ENCODE measurements at places on chromosomes 13 and 19.

- no peak for DNase-seq
Measured at GRCh38 chr13:112723771-112724170, 33.9 kb downstream of the ATP11A start.

- no peak for DNase-seq
Measured at GRCh38 chr13:52950436-52950956, 78.1 kb upstream of the OLFM4 start.

DNA sequence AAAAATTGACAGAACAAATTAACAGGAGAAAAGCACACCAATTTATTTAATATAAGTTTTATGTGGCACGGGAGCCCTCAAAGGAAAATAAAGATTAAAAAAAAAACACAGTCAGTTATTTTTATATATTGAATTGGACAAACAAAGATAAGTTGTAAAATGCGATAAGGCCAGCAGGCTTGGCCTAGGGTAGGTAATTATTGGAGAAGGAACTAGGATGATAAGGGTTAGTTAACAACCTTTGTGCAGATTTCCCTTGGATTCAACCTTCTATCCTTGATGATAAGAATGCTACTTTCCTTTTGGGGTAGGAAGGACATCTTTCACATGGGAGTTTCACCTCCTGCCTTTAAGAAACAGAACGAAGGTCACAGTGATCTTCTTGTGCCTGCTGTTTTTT is 252.8 kb downstream of the SHISA2 start:
- no peak for DNase-seq

- DNase-seq, result peak; percentile 23
Measured at GRCh38 chr13:24709186-24709913, 29.1 kb downstream of the ATP12A start.

DNA sequence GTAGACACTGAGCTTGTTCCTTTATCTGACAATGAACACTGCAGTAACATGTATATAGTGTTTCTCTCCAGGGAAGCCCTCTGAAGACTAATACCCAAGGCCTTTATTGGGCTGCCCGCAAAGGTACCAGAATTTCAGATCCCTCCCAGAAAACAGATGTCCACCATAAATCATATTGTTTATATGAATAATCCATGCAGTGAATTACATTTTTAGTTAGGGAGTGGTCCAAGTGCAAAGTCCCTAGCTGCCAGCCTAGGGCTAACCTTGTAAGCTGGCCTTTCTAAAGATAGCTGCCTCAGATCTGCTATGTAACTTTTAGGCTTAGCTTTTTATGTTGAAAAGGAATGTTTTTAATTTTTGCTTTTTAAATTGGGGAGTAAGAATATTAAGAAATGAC is 44.7 kb downstream of the TDRD3 start:
- DNase-seq, result no peak

DNA sequence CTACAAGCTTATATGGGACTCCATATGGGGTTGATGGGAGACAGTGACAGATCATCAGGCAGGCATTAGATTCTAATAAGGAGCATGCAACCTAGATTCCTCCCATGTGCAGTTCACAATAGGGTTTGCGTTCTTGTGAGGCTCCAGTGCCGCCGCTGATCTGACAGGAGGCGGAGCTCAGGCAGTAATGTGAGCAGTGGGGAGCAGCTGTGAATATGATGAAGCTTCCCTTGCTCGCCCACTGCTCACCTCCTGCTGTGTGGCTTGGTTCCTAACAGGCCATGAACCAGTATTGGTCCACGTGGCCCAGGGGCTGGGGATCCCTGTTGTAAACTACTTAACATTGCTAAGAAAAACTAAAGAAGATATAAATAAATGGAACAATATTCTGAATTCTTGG is 378.4 kb downstream of the KCNRG start:
- DNase-seq, result no peak

- no peak for DNase-seq
Measured at GRCh38 chr19:14072535-14073260, at the start of gene MISP3. MISP3 (plus strand) TSS chr19:14072786; CDS start chr19:14073310, 524 bp downstream.

GRCh38 chr13:99015606-99016490 is 38.0 kb upstream of the DOCK9 start:
- DNase-seq, result no peak

GRCh38 chr13:64471916-64472315 is 2758.2 kb downstream of the PCDH9 start:
- no peak for DNase-seq

- no peak for DNase-seq
Measured at GRCh38 chr13:93496985-93497673, 270.5 kb downstream of the GPC6 start.

DNA sequence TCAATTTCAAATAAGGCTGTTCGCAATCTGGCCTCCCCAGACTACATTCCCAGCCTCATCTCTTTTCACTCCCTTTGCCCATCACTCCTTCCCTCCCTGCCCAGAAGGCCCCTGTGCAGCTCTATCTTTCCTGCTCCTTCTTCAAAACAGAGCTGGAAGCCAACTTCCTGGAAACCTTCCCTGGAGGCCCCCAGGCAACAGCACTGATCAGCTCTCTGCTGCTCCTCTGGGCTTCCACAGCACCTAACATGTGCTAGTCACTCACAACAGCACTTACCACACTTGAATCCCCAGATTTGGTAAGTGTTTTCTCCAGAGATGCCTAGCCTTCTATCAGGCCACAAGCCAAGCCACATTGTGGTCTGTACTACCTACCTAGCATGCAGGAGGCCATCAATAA is 9.5 kb downstream of the SMAD9 start:
- no peak for DNase-seq

DNA sequence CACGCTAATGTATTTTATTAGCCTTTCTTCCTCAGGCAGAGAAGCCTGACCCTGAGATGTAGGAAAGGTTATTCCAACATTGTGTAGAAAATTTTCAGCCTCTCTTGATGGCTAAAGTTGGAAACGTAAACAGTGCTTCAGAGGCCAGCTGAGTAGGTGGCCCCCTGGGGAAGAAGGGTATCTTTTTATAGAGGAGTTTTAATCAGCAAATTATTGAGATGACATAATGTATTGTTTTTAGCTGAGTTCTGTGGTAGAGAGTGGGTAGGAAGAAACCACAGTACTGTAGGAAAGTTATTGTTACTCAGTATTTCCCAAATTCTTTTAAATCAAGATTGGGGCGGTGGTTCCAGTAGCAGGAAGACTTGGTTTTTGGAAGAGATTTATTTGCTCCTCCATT is 268.8 kb downstream of the DLEU7 start:
- DNase-seq, result no peak

DNA sequence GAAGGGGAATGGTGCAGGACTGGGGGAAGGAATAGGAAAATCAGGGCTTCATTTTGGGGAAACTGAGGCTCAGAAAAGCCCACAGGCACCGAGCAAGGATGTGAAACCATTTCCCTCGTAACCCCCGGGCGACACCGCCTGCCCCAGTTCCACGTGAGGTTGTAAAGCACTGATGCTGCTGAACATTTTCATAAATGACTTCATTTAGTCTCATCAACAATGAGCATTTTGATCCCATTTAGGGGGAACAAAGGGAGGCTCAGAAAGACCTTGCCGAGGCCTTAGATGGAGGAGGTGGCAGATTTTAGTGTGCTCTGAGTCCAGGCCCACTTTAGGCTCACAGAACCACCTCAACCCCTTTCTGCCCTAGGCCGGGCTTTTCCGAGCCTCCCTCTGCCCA is 20.5 kb upstream of the FBXO27 start:
- no peak for DNase-seq

DNA sequence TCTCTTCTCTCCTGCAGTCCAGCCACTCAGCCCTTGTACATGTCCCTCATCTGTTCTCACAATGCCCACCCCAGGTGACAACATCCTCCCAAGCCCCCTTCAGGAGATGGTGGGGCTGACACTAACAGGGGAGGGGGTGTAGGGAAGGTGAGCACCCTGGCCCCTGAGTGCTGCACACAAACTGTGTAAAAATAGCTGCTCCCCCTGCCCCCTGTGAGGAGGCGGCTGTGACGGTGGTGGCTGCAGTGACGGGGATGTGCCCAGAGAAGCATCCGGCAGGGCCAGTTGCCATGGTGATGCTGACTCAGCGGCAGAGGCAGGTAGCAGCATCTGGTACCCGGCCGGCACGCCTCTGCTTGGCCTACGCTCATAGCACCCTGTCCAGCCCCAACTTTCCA is 13.0 kb upstream of the JUND start:
- peak; percentile 83 for DNase-seq

GRCh38 chr19:53394974-53395839 is at the start of gene ZNF765:
ZNF765 (plus strand) TSS chr19:53395149; CDS start chr19:53398016, 2,867 bp downstream.
- peak; percentile 95 for DNase-seq

GRCh38 chr13:47426126-47426849 is 529.4 kb upstream of the HTR2A start:
- no peak for DNase-seq

DNA sequence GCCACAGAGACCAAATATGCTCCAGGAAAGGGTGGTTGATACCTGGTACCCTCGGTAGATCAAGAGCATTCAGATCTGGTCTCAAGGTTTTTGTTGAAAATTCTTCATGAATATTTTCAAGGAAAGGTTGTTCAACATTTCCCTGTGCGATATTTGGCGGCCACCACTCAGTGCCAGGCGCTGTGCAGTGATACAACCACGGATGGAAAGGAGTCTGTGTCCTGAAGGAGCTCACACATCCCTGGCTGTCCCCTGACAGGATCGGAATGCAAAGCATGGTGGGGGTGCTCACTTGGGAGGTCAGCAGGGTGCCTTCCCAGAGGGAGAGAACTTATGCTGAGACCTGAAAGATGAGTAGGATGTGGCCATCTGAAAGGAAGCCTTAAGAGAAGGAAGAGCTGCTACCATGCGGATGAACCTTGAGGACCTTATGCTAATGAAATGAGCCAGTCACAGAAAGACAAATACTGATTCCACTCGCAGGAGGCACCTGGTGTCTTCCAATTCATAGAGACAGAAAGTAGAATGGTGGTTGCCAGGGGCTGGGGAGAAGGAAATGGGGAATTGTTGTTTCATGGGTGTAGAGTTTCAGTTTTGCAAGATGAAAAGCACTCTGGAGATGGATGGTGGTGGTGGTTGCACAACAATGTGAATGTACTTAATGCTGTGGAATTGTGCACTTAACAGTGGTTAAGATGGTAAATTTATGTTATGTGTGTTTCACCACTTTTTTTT is 41.6 kb downstream of the HSPH1 start:
- no peak for DNase-seq

- DNase-seq, result no peak
Measured at GRCh38 chr19:51121257-51121656, 3.4 kb upstream of the SIGLEC9 start.

DNA sequence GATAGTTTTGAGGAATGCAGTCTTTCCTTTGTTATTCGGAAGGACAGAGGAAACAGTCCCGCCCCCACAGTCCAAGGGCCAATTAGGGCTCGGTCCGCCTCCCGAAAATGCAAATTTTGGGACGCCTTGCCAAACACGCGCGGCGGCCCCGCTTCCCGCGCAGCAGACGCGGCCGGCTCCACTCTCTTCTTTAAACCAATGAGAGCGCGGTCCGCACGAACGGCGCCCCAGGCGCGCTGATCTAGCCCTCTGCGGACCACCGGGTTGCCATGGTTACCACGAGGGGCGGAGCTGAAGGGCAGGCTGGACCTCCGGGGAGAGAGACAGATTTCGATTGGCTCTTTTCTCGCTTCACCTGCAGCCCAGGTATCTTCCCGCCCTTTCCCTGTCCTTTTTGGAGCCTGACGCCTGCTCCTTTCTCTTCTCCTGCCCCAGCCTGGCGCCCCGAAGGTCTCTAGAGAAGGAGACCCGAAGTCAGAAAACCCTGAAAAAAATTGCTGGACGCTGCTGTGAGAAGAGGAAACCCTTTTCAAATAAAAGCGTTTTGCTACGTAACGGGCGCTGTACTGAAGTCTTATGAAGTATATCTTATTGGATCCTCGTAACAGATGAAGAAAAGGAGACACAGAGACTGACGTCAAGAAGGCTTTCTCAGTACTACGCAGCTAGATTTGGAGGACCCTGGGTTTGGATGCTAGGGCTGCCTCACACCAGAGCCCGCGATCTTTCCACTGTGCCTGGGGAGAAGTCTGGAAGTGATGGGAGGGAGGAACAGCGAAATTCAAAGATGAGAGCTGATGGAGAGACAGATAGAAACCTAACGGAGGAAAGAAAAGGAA is 2.0 kb downstream of the PTH2 start:
- DNase-seq, result no peak
